AG08396 (cell line): ENCODE measurements at places on chromosomes 4 and X.

- DNase-seq: peak; percentile 60
Observed at GRCh38 chr4:7698584-7698983, 241.1 kb downstream of the AFAP1 start.

DNA sequence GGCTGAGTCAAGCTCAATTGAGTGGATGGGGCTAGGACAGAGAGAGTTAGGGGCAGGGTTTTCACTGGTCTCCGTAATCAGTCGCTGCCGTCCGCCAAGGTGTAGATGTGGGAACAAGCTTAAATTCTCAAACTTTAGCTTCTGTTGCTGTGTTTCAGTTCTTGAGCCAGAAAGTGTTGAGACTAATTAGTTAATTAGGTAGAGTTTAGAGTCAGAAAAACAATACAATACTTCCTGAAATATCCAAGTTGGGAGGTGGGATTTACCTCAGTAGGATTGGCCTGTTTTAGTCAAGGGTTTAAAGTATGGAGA is 1.1 kb upstream of the UBE2D3 start:
- no peak for DNase-seq

GRCh38 chr4:181559637-181560036 is 683.6 kb upstream of the TENM3 start:
- no peak for DNase-seq

DNA sequence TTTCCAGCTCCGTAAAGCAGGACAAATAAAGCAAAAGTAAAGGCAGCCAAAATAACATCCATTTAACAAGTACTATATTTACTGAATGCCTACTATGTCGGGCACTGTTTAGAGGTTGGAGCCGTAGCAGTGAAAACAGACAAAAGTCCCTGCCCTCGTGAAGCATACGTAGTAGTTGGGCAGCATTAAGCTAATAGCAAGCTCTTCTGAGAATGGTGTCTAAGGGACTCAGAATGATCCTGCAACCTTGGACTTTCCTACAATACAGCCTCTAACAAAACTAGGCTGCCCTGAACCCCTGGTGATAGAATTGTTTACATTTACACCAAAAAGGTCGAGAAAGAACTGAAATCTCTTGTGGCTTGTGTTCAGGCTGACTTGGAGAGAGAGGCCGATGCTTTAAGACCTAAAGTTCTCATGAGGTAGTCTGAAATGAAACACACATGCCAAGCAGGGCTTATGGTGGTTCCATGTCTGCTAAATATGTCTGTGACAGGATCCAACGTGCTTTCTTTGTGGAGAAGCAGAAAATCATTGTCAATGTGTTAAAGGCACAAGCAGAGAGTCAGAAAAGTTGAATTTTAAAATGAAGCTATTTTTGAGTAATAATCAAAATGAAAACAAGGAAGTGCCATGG is 898 bp upstream of the PDGFC start:
- no peak for DNase-seq
